ENCODE measurements at places on chromosomes 1 and 21.

DNA sequence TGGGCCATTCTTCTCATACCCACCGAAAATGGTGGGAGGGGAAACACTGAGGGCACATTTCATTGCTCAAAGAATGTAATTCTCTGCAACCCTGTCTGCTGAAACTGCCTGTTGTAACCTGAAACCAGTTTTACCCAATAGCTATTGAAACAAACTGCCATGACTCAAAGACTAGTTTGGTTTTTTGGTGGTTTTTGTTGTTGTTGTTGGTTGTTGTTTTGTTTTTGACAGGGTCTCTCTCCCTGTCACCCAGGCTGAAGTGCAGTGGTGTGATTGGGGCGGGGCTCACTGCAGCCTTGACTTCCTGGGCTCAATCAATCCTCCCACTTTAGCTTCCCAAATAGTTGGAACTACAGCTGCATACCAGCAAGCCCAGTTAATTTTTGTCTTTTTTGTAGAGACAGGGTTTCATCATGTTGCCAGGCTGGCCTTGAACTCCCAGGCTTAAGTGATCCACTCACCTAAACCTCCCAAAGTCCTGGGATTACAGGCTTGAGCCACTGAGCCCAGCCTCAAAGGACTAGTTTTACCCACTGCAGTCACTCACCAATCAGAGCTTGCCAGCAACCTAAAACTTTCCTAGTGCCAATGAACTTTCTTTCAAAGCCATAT lies 2.1 kb upstream of the IPP start:
- peak; percentile 10 for DNase-seq

DNA sequence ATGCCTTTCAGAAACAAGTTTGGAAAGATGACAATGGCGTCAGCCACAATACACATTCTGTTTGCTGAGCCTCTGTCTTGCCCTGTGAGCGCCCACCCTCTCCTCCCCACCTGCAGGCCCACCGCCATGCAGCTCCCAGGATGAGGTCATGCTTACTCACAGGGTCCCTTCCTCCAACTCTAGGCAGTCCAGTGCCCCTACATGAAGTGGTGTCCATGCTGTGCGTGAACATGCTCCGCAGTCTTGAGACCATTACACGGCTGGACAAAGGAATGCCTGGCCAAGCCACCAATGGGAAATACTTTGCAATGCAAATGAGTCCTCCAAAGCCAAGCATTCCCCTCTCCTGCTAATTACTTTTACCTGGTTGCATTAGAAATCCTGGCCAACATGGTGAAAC lies 92.2 kb downstream of the CD58 start:
- no peak for DNase-seq

GRCh38 chr21:33844104-33844889 lies 71.3 kb downstream of the ATP5PO start:
- DNase-seq, result peak; percentile 36

GRCh38 chr1:47761201-47761930 lies 235.8 kb downstream of the TRABD2B start:
- no peak for DNase-seq

- DNase-seq, result peak; percentile 35
Measured at GRCh38 chr1:160607011-160607671, 27.8 kb upstream of the CD84 start.

DNA sequence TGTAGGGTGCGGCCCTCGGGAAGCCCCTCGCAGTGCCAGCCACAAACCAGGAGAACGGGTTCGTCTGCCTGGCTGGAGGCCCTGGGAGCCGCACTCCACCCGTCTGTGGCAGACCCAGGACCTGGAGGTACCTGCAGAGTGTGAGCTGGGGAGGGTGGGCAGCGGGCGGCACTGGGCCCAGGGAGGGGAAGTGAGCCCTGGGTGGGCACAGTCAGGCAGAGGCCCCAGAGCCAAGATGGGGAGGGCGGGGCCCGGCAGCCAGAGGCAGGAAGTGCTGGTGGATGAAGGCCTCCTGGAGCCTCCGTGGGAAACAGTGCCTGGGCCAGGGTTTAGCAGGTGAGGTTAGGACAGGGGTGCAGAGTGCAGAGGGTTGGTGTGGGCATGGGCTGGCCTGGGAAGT lies 4.0 kb upstream of the PEX10 start:
- DNase-seq, result no peak

DNA sequence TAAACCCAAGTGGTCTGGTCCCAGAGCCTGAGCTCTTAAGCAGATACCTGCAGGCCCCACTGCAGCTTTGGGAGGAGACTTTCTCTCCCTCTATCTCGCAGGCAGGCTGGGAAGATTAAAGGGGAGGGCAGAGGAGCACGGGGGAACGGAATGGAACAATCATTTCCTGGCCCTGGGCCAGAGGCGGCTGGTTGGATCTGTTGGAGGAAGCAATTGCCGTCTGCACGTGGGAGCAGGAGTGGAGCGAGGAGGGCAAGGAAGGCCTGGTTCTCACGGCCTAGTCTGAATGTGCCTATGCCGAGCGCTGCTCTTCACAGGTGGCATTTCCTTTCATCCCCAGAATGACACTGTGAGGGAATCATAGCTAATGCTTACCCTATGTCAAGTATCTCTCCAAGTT lies 23.7 kb downstream of the NKAIN1 start:
- DNase-seq, result peak; percentile 22

GRCh38 chr21:33980276-33980916 lies 64.8 kb upstream of the ATP5PO start:
- DNase-seq, result no peak

DNA sequence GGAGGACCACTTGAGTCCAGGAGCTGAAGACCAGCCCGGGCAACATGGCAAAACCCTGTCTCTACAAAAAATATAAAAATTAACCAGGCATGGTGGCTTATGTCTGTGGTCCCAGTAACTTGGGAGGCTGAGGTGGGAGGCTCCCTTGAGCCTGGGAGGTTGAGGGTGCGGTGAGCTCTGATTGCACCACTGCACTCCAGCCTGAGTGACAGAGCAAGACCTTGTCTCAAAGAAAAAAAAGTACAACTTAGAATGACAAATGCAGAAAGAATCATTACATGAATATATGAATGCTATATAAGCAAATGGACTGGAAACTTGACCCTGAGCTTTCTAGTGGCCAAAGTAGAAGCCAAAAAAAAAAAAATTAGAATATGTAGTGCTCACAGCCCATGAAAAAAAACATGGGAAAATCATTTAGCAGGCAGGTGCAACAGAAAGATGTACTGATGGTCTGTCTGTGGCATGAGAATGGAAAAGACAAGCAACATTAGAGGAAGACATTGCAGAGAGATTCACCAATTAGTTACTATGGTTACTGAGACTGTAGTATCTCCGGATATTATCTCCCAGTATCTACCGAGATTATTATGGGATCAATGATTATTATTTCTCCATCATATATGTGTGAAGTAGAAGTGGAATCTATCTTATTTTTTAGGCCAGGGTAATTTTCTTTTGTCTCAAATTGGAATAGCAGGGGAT lies 19.2 kb downstream of the ELAPOR1 start:
- DNase-seq, result no peak

DNA sequence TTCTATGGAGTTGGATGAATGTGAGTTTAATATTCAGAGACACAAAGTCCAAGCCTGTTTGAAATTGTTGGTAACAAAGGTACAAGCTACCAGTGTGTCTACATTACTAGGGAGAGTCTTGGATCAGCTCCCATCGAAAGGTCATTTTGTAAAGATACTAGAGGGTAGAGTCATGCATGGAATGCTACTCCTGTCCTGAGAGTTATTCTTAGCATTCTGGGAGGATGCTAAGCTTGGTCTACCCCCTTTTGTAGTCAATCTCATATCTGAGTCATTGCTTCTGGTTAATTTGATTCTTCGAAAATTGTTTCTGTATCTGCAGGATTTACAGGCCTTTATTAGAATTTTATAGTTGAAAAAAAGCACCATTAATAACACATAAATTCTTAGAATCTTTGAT lies 240.2 kb downstream of the ST6GALNAC3 start:
- DNase-seq, result no peak

DNA sequence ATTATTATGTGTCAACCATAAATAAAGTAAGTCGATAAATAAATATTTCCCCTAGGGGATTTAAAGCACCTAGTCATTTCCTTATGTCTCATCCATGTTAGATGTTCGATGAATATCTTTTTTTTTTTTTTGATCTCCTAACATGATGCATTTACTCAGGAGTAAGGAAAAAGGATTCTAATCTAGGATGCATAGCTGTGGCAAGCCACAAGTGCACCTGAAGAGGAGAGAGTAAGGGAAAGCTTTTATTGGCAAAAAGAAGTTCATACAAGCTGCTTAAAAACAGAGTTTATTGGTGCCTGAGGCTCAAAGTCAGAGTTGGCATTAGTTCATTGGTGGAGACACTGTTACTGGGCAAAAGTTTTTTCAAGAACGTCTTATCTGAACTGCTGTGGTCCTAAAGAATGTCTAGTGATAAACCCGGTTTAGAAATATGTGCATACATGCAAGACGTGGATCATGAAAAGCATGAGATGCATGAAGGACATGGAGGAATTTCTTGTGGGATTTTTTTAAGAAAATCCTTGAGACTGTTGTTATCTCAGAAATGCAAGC lies 51.7 kb downstream of the SWT1 start:
- no peak for DNase-seq

DNA sequence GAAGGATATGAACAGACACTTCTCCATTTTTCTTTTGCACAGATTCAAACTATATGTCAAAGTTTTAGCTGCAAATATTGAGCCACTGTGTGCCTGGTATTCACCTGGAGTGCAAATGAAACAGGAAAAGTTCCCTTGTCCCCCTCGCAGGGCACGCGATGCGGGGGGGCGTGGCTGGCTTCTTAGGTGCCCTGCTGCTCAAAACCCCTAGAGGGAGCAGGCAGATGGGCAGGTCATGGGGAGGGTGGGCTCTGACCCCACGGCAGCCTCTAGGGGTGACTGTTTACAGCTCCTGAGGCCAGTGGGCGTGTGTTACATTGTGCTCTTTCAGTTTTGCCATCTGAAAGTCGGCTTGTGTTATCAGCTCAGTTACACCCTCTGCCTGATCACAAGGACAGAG lies 931.2 kb upstream of the B3GALT2 start:
- DNase-seq, result no peak

DNA sequence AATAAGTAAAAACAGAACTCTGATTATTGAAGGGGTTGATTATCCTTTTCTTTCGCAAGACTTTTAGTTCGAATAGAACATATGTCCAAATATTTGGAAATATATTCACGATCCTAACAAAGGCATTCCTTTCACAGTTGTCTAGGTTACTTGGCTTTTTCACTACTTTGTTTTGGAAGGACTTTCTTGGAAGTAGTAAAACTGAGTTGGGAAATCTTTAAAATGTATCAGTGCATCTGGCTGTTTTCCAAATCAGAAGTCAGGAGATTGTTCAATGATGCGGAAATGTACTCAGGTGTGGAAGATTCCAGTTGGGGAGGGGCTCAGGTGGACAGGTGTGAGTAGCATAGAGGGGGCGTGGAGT lies 67.1 kb downstream of the SH3BGR start:
- no peak for DNase-seq

DNA sequence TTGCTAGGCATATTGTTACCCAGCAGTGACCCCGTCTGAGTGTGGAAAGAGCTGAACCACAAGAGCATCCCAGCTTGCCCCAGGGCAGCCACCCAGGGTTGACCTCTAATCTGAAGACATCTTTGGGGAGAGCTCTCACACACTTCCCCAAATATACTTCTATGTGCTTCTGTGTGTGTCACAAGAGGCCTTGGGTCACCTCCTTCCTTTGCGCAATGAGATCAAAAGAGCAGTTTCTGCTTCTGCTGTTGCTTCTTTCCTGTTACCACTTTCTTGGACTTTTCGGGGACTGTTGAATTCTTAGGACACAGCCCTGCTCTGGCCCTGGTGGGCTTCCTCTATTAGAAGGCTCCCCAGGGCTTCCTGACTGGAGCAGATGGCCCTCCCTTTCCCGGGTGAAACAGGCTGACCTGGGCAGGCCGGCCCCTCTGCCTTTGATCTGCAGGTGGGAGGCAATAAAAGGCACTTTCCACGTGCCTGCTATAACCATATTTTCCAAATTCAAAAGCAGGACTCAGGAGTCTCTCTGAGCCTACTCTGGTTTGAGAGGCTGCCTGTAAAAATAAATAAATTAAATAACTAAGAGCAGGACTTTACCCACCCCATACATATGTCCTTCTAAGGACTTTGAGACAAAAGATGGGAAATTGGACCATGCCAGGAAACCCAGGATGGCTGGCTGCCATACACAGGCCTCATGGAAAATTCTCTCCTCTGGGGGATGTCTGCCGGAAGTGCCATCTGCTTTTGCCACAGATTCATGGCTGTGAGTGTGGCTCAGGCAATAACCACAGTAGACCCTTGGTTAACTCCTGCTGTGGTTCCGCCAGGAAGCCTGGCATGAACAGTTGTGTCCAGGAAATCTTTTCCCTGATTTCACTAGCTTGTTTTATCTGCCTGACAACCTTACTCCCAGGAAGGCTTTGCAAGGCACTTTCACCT lies 28.3 kb upstream of the RCSD1 start:
- no peak for DNase-seq

DNA sequence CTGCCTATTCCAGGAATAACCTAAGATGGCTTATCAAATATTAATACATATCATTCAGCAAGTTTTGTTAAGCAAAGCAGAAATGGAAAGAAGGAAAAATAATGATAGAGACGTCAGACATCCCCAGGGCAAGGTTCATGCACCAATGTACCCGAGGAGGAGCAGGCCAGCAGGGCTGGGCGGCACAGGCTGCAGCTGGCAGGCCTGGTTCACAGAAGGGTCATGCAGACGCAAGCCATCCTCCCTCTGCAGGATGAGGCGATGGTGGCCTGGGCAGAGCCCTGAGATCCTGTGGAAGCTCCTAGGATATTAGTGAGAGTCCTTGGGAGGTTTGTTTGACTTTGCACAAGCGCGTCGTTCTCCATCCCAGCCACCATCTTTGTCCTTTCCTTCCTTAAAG lies 30.0 kb downstream of the BATF3 start:
- no peak for DNase-seq

DNA sequence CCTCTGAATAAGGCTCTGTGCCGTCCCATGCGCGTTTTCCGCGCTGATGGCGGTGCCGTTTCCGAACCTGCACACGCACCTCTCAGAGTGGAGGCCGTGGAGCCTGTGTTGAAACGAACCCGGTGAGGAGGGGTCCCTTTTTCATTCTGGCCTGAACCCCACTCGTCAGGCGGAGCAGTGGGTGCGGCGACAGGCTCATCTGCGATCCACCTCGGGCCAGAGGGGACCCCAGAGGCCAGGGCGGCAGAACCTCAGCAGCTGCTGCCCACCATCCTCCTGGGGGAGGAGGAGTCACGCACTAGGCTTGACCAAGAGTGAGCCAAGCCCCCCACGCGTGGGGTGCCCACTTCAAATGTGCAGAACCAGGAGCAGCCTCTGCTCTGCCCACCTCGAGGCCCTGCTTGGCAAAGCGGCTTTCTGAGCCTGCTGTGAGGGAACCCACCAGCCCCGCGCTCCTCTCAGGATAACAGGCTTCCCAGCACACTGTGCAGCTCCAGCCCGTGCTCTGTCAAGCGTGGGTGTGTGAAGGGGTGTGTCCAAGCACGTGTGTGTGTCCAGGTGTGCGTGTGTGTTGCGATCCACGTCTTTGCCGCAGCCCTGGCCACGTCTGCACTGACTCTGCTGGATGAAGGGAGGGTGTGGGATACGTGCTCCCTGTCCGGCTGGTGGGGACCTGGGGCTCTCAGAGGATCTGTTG lies 6.8 kb downstream of the PRDM16 start:
- no peak for DNase-seq

DNA sequence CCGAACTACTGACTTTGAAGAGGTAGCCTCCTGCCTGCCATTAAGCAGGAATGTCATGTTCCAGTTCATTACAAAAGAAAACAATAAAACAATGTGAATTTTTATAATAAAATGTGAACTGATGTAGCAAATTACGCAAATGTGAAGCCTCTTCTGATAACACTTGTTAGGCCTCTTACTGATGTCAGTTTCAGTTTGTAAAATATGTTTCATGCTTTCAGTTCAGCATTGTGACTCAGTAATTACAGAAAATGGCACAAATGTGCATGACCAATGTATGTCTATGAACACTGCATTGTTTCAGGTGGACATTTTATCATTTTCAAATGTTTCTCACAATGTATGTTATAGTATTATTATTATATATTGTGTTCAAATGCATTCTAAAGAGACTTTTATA lies 159.8 kb upstream of the SGIP1 start:
- no peak for DNase-seq

All from HFF-Myc (cell line).